CD4-positive, alpha-beta T cell treated with Interleukin-6 for 4 hours (primary cell): ENCODE measurements at places on chromosomes 1 and 21.

- no peak for DNase-seq
Observed at GRCh38 chr21:41201385-41201784, 33.4 kb downstream of the BACE2 start.

DNA sequence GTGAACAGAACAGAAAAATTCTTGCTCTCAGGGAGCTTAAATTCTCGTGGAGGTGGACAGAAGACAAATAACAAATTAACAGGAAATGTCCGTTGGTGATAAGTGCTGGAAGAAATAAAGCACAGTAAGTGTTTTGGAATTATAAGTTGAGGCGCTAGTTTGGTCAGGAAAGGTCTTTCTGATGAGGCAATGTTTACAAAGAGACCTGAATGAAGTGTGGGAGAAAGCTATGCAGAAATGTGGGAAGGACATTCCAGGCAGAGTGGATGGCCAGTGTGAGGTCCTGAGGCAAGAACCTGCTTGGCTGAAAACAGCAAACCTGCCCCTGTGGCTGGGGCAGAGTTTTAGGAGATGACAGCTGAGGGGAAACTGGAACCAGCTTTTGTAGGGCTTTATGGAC lies 23.3 kb downstream of the NGF start:
- no peak for DNase-seq

DNA sequence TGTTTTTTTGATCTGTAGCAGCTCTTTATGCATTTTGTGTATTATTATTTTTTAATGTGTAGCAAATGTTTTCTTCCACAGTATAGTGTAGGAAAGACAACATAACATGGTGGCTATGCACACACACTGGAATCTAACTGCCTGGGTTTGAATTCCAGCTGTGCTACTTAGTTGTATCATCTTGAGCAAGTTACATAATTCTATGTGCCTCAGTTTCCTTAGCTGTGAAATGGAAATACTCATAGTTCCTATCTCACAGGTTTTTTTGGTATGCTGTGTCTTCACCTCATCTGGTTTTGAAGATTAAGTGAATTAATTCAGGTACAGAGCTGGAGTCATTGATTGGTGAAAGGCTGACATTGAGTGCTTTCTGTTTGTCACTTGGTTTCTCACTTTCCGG lies 1.2 kb upstream of the IARS2 start:
- DNase-seq: no peak

DNA sequence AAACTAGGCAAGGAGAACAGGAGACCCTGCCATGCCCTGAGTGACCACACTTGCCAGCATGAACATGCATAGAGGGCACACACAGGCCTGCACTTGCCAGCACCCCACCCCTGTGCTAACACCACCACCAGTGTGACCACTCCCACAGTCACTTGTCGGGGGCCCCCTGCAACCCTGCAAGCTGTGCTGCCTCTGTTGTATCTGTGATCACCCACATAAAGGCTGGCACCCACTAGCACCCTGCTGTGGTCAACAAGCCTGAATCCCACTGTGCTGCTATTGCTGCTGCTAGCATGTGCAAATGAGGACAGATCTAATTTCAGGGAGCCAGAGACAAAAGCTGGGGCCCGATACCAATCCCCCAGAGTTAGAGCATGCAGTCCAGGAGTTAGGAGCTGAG lies 217.7 kb downstream of the GIPC2 start:
- DNase-seq: no peak

GRCh38 chr1:169090900-169091311 lies 15.6 kb upstream of the ATP1B1 start:
- no peak for DNase-seq

DNA sequence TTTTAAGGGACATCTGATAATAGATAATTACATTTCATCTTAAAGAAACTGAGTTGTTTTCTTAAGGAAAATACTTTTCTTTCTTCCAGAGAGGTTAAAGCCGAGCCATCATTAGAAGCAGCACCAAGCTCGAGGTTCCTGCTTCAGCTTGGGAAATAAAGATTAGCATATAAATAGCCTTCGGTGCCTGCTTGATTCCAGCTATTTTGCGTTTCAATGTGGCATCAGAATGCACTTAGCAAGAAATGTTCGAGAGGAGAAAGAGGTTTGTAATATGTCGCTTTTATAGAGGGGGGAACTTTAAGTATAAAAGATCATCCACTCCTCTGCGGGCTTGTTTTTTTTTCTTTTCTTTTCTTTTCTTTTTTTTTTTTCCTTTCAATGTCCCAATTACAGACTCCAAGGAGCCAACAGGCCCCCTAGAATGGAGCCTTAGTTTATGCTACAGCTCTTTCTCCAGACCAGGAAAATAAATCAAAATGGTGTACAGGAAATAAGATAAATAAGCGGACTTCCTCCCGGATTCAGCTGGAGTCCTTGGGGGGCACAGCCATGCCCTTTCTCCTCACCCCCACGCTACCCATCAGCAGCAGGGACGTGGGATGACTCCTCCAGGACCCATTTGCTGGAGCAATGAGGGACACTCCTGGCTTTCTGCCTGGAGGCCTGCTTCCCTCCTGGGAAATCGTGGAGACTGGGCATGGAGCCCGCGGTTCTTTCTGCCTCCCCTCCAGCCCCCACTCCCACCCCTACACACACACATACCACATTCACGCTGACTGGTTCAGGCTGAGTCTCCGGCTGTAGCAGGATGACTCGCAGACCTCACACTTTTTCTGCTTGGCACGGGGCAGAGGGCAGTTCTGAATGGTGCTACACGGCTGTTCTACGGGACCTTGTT lies 131.6 kb downstream of the RRAGC start:
- no peak for DNase-seq

DNA sequence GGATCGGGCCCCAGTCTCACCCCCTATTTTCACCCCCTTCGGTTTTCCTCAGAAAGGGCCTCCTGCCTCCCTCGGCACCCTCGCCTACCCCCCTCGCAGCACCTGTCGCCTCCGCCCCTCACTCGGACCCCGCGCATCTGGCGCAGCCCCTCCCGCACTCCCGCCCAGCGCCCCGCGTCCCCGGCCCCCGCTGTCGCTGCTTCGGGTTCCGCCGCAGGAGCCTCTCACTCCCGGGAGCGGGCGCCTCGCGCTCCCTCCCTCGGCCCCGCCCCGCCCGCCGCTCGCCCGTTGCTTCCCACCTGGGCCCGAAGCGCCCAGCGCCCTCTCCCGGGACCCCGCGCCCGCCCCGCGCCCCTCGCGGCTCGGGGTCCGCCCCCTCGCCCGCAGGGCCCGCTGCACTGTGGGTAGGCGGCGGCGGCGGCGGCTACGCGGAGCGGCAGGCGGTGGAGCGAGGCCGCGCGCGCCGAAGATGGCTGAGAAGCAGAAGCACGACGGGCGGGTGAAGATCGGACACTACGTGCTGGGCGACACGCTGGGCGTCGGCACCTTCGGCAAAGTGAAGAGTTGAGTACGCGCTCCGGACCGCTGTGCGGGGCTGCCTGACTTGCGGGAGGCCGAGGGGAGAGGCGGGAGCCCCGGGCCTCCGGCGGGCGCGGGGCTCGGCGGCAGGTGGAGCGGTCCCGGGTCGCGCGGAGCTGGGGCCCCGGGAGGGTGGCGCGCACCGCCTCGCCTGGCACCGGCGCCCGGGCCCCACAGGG lies at the start of gene PRKAA2:
TSS of gene PRKAA2 (plus strand) at position 396 of the 758 bp plus-strand sequence. CDS start at position 470, 74 bp downstream.
- no peak for DNase-seq

DNA sequence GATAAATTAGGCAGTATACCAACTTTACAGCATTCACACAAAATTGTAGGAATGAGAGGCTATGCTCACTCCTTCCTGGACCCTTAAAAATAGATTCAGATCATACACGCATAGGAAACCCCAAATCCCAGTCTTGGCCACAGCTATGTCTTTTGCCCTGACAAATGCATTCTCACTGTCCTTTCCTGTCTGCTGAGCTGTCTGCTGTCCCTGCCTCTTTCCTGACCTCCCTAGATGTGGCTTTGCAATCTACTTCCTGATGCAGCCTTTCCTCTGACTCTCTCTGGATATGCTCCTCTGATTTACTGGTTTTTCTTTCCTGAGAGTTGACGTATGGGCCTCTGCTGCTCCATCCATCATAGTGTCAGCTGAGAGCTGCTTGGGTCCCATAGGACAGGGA lies 59.8 kb upstream of the SLC35F3 start:
- no peak for DNase-seq

- no peak for DNase-seq
Observed at GRCh38 chr1:236913371-236914037, 90.7 kb downstream of the MT1HL1 start.

DNA sequence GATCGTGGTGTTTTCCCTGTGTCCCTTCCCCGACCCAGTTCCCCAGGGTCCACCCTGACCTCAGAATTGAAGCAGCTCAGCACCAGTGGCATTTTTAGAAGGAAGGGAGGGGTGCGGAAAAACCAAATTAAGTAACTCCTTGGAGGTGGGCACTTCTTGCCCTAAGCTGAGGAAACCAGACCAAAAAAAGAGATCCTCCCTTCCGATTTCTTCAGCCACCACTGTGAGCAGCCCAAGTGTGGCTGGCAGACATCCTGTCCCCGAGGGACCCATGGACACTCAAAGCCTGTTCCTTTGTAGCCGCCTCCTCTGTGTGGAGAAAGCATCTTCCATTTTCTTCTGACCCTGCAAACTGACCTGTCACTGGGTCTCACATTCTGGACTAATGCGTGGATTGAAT lies 31.3 kb downstream of the KIRREL1 start:
- no peak for DNase-seq

GRCh38 chr1:4394366-4394765 lies 260.0 kb upstream of the AJAP1 start:
- DNase-seq: no peak

GRCh38 chr1:226092965-226093364 lies 30.4 kb downstream of the H3-3A start:
- no peak for DNase-seq

- no peak for DNase-seq
Observed at GRCh38 chr1:11938722-11939526, 4.4 kb downstream of the PLOD1 start.

GRCh38 chr1:93502571-93502970 lies 54.7 kb downstream of the FNBP1L start:
- no peak for DNase-seq

GRCh38 chr21:34509151-34509550 lies 2.9 kb downstream of the KCNE1 start:
- no peak for DNase-seq

GRCh38 chr1:230084408-230085177 lies 17.6 kb downstream of the GALNT2 start:
- peak; percentile 36 for DNase-seq

DNA sequence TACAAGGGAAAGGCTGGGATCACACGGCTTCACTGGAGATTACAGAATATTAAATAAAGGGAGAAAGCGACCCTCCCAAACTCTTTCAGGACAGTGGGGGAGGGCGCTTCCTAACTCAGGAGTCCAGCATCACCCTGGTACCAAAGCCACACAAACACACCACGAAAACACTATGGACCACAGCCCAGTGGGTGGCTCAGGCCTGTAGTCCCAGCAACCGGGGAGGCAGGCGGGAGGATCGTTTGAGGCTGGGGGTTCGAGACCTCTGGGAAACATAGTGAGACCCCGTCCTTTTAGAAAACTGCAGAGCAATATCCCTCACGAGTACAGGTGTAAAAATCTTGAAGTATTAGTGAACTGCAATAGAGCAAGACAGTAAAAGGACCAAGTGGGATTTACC lies 16.0 kb downstream of the TRIM11 start:
- no peak for DNase-seq

- no peak for DNase-seq
Observed at GRCh38 chr1:94418664-94419655, 771 bp downstream of the ABCD3 start.

- no peak for DNase-seq
Observed at GRCh38 chr1:60797351-60797750, 285.0 kb upstream of the NFIA start.

- no peak for DNase-seq
Observed at GRCh38 chr1:235972311-235972689, 92.6 kb downstream of the NID1 start.

- DNase-seq: no peak
Observed at GRCh38 chr1:28913786-28914227, 562 bp upstream of the EPB41 start.

GRCh38 chr1:53125623-53126360 lies 16.6 kb downstream of the SLC1A7 start:
- DNase-seq: no peak

- no peak for DNase-seq
Observed at GRCh38 chr1:3498246-3498930, 43.9 kb downstream of the ARHGEF16 start.

DNA sequence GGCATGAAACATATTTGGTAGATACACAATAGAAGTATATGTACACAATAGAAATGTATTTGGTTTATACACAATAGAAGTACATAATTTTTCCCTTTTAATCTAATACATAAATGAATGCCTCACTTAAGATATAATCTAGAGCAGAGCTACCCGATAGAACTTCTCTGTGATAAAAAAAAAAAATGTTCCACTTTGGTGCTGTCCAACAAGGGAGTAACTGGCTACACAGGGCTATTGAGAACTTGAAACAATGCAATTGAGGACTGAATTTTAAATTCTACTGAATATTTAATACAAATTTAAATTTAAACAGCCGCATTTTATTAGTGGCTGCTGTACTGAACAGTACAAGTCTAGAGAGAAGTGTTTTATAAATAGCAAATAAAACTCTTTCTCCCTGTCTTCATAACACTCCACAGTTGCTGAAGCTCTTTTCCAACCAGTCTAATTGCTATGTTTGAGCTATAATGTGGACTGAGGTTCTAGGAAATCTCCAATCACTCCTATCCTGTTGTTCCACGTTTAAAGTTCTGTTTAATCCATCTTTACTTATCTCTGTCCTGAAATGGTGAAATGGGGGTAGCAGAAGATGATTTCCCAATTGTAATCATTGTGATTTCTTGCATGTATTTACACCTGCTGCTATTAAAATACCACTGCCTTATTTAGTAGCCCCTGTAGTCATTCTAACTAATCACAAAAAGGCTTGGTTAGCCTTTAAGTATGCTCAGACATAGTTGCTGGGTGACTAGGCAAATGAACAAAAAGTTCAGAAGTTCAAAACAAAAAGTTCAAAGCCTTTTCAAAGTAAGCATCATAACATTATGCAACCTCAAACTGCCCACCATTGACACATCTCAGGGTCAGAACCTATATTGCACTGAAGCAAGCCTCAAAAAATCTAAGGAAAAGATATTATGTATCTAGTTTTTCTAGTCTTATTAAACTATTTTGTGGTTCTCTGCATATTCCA lies 192.3 kb upstream of the C1orf87 start:
- no peak for DNase-seq

DNA sequence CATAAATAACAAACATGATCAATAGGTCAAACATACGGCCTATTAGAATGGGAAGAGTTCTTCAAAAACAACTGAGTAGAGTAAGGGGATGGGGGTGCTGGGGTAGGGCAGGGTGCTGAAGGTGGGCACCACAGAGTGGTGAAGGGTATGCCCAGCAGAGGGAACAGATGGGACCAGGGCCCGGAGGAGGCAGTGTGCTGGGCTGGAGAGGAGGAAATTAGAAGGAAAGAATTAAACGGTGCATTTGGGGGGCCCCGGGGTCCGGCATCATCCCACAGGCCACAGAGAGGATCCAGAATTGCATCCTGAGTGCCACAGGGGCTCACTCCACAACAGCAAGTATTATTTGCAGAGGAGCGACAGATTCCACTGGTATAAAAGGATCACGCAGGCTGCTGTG lies 94.5 kb downstream of the GLIS1 start:
- no peak for DNase-seq

- DNase-seq: no peak
Observed at GRCh38 chr21:32777269-32777668, 5.7 kb upstream of the PAXBP1 start.
